ENCODE measurements at places on chromosomes 1 and 21. TPM values are rescaled to one million over a fixed set of nuclear protein-coding genes. Genes with fewer than 3 reads are reported as not detected.

GRCh38 chr1:182520736-182521135, 68.3 kb downstream of the RNASEL start:
- H3K4me1 ChIP-seq: no peaks in the 10 kb centered on the region
- no peak for DNase-seq
- H3K36me3 ChIP-seq: no peaks in the 10 kb centered on the region
- H3K27ac ChIP-seq: no peak overlapping the region
- H3K4me3 ChIP-seq: no peak overlapping the region
- H3K27me3 ChIP-seq: no peaks in the 10 kb centered on the region

DNA sequence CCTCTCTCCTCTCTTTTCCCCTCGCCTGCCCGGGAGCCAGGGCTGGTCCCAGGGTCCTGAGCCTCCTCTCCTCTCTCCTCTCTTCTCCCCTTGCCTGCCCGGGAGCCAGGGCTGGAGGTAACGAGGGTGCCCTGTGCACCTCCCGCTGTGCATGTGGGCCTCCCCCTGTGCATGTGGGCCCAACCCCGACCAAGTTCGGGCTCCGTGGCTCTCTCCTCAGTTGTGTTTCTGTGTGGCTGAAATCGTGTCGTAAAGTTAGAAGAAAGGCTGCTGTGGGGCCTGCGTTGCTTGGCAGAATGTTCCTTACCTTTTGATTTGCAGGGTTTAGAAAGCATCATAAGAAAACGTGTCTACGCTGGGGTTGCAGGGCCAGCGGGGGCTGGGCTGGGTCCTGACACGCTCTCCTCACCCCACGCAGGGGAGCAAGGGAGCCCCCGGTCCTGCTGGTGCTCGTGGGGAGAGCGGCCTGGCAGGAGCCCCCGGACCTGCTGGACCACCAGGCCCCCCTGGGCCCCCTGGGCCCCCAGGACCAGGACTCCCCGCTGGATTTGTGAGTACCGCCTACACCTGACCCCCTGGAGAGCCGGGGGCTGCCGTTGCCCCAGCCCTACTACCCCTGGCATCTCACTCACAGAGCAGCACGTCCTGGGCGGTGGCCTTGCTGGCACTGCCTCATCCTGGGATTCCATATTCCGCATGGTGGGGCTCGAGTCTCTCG, 55.6 kb downstream of the SLC19A1 start:
- no peak for DNase-seq
- no peaks in the 10 kb centered on the region for H3K27me3 ChIP-seq
- H3K36me3 ChIP-seq: no peaks in the 10 kb centered on the region
- no peak overlapping the region for H3K4me3 ChIP-seq
- H3K4me1 ChIP-seq: no peaks in the 10 kb centered on the region

DNA sequence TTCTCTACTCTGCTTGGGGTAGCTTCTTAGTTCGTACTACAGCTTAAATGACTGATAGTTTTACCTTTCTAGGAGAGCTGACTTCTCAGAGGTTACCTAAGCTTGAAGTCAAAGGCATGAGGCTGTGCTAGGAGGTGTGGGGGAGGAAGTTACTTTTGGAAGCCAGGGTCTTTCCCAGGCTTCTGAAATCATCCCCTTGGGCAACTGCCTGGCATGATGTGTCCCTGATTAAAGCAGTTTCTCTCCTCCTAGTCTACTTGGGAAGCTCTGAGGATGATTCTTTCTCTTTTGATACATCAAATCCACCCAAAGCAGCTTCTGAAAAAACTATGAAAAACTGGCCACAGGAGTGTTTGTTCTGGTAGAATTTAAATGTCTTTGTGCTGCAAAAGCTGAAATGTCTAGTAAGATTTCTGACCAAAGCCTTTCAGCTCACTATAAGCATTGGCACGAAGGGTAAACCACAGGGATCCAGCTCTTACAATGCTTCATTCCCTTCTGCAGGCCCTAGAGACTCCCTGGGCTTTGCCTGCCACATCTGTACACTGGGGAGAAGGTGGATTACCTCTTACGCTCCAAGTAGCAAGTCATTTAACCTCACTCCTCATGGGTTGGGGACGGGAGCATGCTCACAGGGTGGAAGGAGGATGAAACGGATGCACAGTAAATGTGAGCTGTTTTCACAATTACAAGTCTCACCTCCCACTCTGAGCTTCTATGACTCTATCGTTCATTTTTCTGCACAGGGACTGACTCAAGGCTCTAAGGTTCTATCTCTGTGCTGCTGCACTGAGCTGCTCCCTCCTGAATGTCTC, 59.6 kb downstream of the RUNX1 start:
- H3K36me3 ChIP-seq: no peaks in the 10 kb centered on the region
- H3K27me3 ChIP-seq: no peaks in the 10 kb centered on the region
- no peak overlapping the region for H3K4me3 ChIP-seq
- H3K27ac ChIP-seq: no peak overlapping the region
- no peaks in the 10 kb centered on the region for H3K4me1 ChIP-seq

DNA sequence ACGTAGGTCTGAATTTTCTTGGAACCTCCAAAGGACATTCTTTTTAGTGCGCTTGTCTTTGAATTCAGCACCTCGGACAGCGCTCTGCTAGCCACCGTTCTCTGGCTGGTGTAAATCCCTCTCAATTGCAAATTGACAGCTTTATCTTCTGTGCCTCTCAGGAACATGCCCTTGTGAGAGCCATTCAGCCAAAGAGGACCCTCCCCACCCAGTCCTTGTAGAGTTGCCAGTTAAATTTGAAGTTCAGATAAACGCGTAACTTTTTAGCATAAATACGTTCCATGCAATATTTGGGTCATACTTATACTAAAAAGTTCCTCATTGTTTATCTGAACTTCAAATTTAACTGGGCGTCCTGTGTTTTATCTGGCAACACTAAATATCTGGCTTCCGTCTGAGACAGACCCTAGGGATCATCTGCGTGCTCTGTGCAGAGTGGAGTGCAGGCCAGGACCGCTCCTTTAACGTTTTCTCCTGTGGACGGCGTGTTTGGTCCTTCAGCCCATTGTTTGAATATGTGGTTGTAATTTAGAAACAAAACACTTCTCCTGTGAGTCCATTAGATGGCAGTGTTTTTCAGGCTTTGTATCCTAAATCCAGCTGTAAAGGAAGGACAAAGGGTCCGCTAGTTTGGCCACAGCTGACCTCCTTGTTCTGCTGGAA, 7.0 kb downstream of the KCNAB2 start:
- H3K36me3 ChIP-seq: no peaks in the 10 kb centered on the region
- no peak overlapping the region for H3K4me3 ChIP-seq
- no peaks in the 10 kb centered on the region for H3K27me3 ChIP-seq
- no peak overlapping the region for H3K27ac ChIP-seq

- no peaks in the 10 kb centered on the region for H3K27me3 ChIP-seq
- no peak overlapping the region for H3K27ac ChIP-seq
- no peaks in the 10 kb centered on the region for H3K4me1 ChIP-seq
- no peak for DNase-seq
- no peaks in the 10 kb centered on the region for H3K36me3 ChIP-seq
These were observed 48.2 kb downstream of the NEK2 start for GRCh38 chr1:211627259-211627658.

PDE9A gene
- 3.5 TPM for total RNA-seq

Measured in right lobe of liver (tissue), 6 donors.